Colonic mucosa (tissue), 4 donors: ENCODE measurements at places on chromosomes 3 and 15. TPM values are rescaled to one million over a fixed set of nuclear protein-coding genes. Genes with fewer than 3 reads are reported as not detected.

GRCh38 chr15:25450163-25450562 lies 11.3 kb upstream of the UBE3A start:
- no peak for DNase-seq
- H3K27me3 ChIP-seq: no peaks in the 10 kb centered on the region
- no peaks in the 10 kb centered on the region for H3K36me3 ChIP-seq
- no peak overlapping the region for H3K27ac ChIP-seq
- no peaks in the 10 kb centered on the region for H3K4me1 ChIP-seq

- H3K36me3 ChIP-seq: no peaks in the 10 kb centered on the region
- no peak for DNase-seq
- no peak overlapping the region for H3K27ac ChIP-seq
- H3K4me1 ChIP-seq: no peaks in the 10 kb centered on the region
Measured at GRCh38 chr15:55912982-55913381, 80.4 kb downstream of the NEDD4 start.

The RBMS3 gene
- total RNA-seq: 9.6 TPM

The SHQ1 gene
- 10.9 TPM for total RNA-seq

The INSYN1 gene
- 0.32 TPM for total RNA-seq

- DNase-seq: no peak
- no peaks in the 10 kb centered on the region for H3K4me1 ChIP-seq
- H3K27ac ChIP-seq: no peak overlapping the region
- no peak overlapping the region for H3K4me3 ChIP-seq
Measured at GRCh38 chr15:58410353-58410752, 21.4 kb upstream of the LIPC start.

DNA sequence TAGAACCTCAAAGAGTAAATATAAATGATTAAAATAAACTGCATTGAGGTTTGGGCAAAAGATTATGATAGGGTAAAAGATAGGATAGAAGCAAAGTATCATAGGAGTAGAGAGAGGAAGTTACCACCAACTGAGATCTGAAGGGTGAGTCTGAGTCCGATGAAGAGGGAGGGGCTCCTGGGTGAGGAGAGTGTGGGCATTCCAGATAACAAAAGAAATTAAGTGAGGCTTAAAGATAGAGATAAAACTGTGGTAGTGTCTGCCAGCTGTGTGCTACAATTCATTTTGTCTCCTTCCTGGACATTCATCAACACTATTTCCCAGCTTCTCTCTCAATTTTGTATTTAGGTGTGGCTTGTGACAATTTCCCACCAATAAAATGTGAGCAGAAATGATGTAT lies 343.0 kb upstream of the PLSCR5 start:
- H3K27me3 ChIP-seq: no peaks in the 10 kb centered on the region
- no peak for DNase-seq
- no peak overlapping the region for H3K4me3 ChIP-seq
- H3K27ac ChIP-seq: no peak overlapping the region
- no peaks in the 10 kb centered on the region for H3K4me1 ChIP-seq

DNA sequence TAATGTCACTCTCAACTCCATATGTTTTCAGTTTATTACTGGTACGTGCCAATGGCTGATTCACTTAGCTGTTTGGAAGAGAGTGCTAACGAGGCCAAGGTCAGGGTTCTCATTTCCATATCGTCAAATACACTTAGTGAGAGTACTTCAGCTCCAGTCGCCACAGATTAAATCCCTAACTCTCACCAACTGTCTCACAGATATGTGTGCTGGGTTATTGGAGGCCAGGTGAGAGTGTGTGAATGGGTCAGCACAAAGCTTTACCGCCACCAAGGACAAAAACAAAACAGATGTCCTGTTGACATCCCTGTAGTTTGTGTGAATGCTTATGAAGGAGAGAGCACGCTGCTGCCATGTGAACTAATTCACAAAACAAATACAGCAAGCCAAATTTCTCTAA lies 133.5 kb upstream of the TBL1XR1 start:
- no peak for DNase-seq
- no peak overlapping the region for H3K4me3 ChIP-seq
- H3K27ac ChIP-seq: no peak overlapping the region
- H3K4me1 ChIP-seq: no peaks in the 10 kb centered on the region

The ZPLD1 gene
- total RNA-seq: not detected

The FBLN2 gene
- total RNA-seq: 24.1 TPM

The FHIT gene
- 7.7 TPM for total RNA-seq

GRCh38 chr15:31304751-31305365 lies 21.8 kb upstream of the KLF13 start:
- H3K27ac ChIP-seq: no peak overlapping the region
- no peak for DNase-seq
- H3K36me3 ChIP-seq: no peaks in the 10 kb centered on the region
- no peaks in the 10 kb centered on the region for H3K4me1 ChIP-seq
- H3K4me3 ChIP-seq: no peak overlapping the region
